ENCODE measurements at places on chromosomes 2 and 18.

DNA sequence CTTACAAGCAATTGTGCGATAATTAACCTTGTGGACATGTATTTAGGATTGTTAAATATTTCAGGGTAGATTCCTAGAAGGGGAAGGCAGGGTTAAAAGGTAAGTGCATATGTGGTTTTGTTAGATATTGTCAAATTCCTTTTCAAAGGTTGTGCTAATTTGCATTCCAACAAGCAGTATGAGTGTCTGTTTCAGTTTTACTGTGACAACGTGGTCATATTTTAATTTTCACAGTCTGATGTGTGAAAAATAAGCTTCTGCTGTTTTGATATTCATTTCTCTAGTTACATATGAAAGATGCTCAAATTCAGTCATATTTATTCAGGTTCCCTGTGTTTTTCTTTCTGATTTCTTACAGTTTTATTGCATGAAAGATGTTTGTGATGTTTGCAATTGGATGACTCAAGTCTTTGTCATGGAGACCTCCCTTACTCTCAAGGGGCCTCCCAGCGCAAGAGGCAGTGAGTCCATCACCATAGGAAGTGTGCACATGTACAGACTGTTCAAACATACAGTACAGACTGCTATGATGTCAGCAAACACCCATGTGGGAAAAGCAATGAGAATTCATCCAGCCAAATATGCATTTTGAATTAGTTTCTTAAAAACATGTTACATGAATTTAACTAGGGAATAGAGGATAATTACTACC is 310.8 kb downstream of the GALR1 start:
- DNase-seq: no peak

- DNase-seq: no peak
These were observed at the start of gene EVX2 for GRCh38 chr2:176083796-176084261. Gene EVX2 (minus strand): TSS chr2:176083962. CDS start chr2:176083776, 186 bp downstream.

- no peak for DNase-seq
These were observed 36.2 kb downstream of the EIF2AK3 start for GRCh38 chr2:88590998-88591613.

- no peak for DNase-seq
These were observed 40.3 kb downstream of the MYCN start for GRCh38 chr2:15980605-15981098.

- no peak for DNase-seq
These were observed 1603.6 kb upstream of the NXPH2 start for GRCh38 chr2:140383781-140384180.

DNA sequence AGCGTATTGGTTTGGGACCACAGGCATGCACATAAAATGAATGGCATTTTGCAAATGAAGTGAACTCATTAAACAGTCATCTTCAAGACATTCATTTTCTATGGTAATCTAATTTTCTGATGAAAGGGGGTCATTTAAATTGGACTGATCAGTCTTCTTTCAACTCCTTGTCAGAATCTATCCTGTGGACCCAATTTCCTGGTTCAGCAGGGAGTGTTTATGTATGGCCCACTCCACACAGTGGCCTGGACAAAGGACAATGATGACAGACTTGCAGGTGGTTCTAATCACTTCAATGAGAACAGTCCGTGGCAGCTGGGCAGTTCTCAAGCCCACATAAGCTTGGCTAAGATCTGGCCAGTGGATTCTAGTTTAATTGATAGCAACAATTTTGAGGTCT is 448.1 kb downstream of the DCDC2C start:
- no peak for DNase-seq

- no peak for DNase-seq
These were observed 51.3 kb upstream of the RND3 start for GRCh38 chr2:150538651-150539201.

GRCh38 chr2:172513935-172514586 is 41.8 kb upstream of the PDK1 start:
- DNase-seq: no peak

GRCh38 chr2:7655629-7656028 is 738.4 kb downstream of the RNF144A start:
- no peak for DNase-seq

- no peak for DNase-seq
These were observed 145.3 kb upstream of the ITGA4 start for GRCh38 chr2:181311837-181312236.

DNA sequence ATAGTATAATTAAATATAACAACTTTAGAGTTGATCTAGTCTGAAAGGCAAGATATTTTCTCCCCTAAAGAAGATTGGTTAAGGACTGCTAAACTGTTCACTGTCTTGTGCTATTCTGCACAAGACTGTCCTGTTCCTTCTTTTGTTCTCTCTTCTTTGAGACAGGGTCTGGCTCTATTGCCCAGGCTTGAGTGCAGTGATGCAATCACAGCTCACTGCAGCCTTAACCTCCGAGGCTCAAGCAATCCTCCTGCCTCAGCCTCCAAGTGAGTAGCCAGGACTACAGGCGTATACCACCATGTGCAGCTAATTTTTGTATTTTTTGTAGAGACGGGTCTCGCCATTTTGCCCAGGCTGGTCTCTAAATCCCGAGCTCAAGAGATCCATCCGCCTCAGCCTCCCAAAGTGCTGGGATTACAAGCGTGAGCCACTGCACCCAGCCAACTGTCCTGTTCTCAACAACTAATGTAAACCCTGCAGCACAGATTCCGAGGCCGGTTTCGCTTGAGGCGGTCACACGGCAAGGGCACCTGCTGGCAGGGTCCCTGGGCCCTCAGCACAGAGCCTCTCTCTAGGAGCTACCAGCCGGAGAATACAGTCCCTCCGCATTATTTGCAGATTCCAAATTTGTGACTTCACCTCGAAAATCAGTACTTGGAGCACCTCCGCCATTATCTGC is 16.4 kb downstream of the PXDN start:
- no peak for DNase-seq

DNA sequence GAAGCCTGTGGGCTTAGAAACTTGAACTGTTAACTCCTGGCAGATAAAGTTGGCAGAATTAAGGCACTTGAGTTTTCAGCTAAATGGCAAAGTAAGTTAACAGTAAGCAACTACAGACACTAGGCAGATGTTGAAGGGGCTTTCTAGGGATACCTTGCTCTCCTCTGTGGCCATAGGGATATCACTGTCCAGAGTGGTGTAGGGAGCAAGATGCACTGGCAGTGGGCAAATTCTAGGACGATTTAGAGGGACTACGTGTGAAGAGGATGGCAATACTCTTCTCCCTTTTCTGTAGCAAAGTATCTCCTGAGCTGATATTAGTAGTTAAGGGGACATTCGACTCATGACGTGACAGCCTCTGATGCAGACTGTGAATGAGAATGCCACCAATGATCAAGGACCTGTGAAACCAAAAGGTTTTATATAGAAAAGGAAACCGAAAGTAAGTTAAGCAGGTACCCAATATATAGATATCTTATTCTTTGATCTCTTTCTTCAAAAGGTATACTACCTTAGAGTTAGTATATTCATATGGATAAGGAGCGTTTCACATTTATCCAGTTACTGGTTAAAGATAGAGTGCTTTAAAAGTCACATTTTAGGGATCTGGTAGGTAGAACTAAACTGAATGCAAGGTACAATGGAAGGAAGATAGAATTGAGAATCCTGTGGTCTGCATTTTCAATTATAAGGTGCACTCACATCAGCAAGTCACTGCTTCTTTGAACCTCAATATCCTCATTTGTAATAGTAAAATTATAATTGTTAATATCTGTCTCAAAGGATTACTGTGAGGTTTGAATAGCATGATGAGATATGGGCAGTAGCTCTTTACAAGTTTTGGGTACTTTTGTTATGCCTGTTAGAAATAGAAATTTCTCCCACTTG is 106.4 kb downstream of the KCNH7 start:
- no peak for DNase-seq

DNA sequence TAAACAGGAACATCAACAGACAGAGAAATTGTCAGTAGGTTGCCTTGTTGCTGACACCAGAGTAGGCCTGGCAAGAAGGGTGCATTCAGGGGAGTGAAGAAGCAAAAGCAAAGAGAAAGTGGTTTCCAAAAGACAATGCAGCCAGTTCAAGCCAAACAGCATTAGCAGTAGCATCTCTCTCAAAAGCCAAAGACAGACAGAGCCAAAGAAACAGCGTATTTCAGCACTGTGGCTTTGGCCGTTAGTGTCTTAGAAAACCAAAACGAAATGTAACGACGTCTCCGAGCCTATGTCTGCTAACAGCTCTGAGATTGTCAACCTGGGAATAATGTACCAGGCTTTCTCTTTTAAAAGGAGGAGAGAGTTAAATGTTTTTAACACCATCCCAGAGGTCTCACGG is 178.6 kb downstream of the NRP2 start:
- DNase-seq: no peak

GRCh38 chr18:3012136-3013023 is 564 bp downstream of the LPIN2 start:
- DNase-seq: peak; percentile 58

DNA sequence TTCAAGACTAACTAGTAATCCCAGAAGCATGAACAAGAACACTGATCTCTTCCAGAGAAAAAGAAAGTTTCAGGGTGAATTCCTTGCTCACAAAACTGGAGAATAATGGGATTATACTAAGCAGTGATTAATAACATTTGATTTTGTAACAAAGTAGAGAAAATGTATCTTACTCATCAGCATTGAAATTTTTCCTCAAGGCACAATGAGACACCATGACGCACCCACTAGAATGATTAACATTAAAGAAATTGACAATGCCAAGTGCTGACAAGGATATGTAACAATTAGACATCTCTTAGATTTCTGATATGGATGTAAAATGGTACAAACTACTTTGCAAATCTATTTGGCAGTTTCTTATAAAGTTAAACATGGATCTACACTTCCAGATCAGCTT is 101.1 kb upstream of the EPHA4 start:
- no peak for DNase-seq

DNA sequence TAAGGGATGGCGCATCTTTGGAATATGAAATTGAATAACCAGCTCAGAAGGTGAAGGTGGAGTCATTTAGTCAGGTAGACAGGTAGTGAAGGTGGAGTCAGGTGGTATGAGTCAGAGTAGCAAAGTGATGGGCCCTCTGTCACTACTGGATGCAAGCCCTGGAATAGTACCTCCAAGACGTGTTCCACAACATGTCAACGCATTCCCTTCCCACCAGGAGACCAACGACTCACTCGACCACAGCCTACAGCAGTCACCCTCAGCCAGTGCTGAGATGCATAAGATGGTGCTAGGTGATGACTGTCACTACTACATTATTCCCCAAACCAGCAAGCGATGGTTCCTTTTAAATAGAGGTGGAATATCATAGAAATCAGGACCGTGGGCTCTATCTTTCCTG is 6.8 kb downstream of the CPLX4 start:
- no peak for DNase-seq

DNA sequence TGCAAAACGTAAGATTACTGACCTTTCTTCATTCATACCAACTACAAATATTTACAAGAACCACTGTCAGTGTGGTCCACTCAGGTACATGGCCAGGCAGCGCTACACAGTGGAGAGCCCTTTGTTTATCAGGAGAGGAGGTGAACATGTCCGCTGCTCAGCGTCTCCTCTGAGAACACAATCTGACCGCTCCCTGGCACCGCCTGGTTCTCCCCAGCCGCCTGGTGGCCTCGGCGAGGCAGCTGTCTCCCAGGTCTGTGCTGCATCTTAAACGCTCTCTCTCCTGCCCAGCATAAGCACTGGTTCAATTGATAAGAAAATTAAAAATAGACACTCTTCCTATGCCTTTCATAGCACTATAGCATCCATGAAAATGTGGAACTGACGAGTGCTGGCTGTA is 146.8 kb upstream of the PXDN start:
- DNase-seq: no peak

DNA sequence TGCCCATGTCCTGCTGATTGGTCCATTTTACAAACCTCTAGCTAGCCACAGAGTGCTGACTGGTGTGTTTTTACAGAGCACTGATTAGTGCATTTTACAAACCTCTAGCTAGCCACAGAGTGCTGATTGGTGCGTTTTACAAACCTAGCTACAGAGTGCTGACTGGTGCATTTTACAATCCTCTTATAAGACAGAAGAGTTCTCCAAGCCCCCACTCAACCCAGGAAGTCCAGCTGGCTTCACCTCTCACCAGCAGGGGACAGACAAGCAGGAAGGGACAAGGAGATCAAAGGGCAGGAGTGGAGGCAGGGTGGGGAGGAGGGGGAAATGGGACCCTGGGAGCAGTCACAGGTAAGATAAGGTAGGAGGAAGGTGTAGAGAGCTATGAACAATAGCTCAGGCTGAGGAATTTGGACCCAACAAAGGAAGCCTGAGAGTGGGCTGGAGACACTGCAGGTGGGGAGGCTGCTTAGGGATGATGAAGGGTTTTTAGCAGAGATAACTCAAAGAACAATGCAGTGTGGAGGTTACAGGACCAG is 37.1 kb downstream of the SH2D6 start:
- no peak for DNase-seq

GRCh38 chr2:104857262-104858005 is 3.5 kb downstream of the POU3F3 start:
- no peak for DNase-seq

DNA sequence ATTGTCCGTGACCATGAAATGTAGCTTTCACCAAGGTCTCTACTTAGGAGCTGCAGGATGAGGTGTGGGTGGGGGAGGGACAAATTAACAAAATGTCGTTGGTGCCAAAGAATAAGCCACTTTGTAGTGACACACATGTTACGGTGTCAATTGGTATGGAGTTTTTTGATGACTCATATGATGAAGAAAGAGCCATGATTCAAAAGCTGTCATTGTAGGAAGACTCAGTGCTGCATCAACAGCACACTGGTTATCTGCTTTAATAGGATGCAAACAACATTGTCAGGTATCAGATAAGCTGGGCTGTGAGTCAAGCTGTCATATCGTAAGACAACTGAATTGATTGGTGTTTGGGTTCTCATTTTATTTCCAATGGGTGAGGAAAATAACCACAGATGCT is 36.6 kb upstream of the BOD1L2 start:
- DNase-seq: no peak

GRCh38 chr2:223723954-223724411 is 113.4 kb downstream of the AP1S3 start:
- no peak for DNase-seq

DNA sequence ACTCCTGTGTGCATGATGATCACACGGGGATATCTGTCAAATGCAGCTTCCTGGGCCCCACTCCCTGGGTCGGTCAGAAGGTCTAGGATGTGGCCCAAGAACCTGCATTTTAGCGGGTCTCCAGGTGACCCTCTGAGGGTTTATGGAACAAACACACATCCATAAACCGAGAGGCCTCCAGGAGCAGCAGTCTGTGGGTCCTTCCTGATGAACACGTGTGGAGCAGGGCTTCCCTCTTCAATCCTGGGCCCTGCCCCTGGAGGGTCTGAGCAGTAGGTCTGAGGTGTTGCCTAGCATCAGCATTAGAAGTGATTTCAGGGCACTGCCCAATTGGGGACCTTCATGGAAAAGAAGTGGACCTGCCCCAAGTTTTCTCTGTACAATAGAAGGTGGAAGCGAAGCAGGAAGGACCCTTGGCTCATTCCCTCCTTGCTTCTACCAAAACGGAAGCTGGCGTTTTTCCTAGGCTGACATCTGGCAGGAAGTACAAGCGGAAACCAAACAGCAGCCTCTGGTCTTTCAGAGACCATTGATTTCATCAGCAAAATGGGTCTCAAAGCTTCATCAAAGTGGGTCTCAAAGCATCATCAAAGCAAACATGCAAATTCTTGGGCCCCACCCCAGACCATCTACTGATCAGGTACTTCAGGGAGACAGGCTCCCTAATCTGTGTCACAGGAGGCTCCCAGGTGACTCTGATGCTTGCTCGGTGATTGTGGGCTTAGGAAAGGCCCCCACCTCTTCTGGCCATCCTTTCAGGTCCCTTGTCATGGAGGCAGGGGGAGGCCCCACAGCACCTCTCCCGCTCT is 30.7 kb downstream of the INO80C start:
- no peak for DNase-seq

GRCh38 chr2:233385489-233386044 is 31.3 kb downstream of the DGKD start:
- peak; percentile 38 for DNase-seq

GRCh38 chr2:108701806-108702205 is 17.5 kb upstream of the RANBP2 start:
- no peak for DNase-seq

Data from stimulated activated CD4-positive, alpha-beta T cell treated with anti-CD3 and anti-CD28 coated beads, Interleukin-4, amount 100 ng/mL, for 1 hour (primary cell).